ENCODE measurements at places on chromosomes 2 and 18.
A peak's percentile ranks its signal among the peaks of the same experiment; 100 is the strongest.

- no peak for DNase-seq
Observed at GRCh38 chr2:216092646-216093045, 10.9 kb downstream of the TMEM169 start.

- no peak for DNase-seq
Observed at GRCh38 chr2:29129586-29130281, 14.5 kb downstream of the CLIP4 start.

DNA sequence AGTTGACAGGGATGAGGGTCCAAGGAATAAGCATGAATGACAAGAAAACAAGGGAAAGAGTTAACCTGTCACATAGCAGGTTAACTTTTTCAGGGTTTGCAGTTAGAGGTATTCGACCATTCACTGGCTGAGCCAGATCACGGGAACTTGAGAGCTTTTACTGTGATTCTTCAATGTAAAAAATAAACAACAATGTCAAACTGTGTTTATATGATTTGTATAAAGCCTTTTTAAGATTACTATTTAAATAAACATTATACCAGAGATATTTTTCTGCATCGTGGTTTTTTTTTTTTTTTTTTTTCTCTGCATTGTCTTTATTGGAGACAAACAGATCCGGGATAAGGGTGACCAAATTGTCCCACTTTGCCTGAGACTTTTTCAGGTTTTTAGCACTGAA, 115.6 kb downstream of the NRP2 start:
- no peak for DNase-seq

GRCh38 chr18:809985-810642, 1.9 kb downstream of the YES1 start:
- peak; percentile 42 for DNase-seq

DNA sequence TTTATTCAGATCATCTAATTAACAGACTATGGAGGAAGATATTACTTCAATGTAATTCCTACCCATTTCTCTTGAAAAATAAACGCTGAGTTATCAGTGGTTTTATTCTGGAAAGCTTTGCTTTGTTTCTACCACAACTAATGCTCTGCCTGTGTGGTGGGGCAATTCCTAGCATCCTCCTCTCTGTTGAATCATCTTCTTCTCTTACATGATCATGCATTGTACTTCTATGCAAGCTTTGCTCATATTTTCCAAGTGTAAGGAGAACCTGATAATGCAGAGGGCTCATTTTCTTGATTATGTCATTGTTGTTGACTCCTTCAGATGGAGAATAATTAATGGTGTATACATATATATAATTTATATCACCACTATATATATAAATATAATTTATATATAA, 46.7 kb downstream of the CCDC195 start:
- DNase-seq, result no peak

Measured in GM13976 (cell line).